ENCODE measurements at places on chromosomes 6 and 20.

GRCh38 chr6:15430186-15430585 lies 184.3 kb downstream of the JARID2 start:
- DNase-seq: no peak

GRCh38 chr6:18207438-18207837 lies 52.2 kb downstream of the KDM1B start:
- no peak for DNase-seq

DNA sequence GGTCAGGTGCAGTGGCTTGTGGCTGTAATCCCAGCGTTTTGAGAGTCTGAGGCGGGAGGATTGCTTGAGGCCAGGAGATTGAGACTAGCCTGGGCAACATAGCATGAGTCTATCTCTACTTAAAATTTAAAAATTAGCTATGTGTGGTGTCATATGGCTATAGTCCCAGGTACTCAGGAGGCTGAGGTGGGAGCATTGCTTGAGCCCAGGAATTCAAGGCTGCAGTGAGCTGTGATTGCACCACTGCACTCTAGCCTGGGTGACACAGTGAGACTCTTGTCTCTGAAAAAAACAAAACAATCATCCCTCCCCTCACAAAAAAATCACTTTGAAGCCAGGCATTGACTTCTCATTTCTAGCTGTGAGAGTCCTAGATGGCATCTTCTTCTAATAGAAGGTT lies 32.1 kb downstream of the AIG1 start:
- DNase-seq: no peak

- DNase-seq: no peak
Measured at GRCh38 chr20:34941226-34941625, 14.4 kb downstream of the GSS start.

DNA sequence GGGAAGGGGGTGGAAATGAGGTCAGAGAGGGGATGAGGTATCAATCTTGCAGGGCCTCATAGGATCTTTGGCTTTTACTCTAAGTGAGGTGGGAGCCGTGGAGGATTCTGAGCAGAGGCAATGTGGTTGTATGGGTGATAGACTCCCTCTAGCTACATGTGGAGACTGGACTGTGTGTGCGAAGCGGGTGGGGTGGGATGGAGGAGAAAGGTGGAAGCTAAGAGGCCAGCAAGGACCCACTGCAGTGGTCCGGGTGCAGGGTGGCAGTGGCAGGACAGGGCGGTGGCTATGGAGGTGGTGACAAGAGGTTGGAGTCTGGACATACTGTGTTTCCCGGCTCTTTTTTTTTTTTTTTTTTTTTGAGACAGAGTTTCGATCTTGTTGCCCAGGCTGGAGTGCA lies 62.4 kb upstream of the PTPN1 start:
- no peak for DNase-seq

- DNase-seq: no peak
Measured at GRCh38 chr6:141388666-141389065, 744.1 kb upstream of the GJE1 start.

DNA sequence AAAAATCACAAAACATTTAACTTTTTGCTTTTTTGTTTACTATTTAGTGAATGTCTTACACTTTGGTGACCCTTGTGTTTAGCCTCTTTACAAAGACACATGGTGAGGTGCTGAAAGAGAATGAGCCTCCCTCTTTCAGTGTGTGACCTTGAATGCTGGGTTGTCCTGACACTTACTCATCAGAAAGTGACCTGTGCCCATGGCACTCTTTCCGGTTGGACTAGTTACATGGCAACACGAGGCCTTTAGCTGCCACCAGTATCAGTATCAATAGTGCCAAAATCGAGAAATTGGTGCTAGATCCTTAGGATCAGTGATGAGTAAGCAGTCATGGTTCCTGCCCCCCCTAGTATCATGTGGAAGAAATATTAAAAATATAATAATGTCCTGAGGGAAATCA lies 1.7 kb upstream of the RPL7L1 start:
- no peak for DNase-seq

GRCh38 chr20:49768204-49769047 lies 44.2 kb upstream of the SLC9A8 start:
- DNase-seq: peak; percentile 75

GRCh38 chr20:52060794-52061714 lies 130.5 kb downstream of the ZFP64 start:
- DNase-seq: no peak

- no peak for DNase-seq
Measured at GRCh38 chr6:153942361-153942760, 96.7 kb upstream of the OPRM1 start.

DNA sequence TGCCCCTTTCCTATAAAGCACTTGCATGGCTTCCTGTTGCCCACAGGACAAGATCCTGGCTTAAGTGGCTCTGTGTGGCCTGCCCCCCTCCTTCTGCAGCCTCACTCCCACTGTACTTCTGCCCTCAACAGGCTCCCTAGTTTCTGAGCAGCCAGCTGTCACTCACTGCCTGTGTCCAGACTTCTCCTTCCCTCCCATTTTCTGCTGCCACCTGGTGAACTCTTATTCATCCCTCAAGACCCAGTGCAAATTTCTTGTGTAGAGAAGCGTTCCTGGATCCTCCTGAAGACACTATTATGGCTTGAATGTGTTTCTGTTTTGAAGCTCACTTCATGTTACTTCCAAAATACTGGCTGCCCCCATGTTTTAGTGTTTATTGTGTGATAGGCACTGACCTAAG lies 26.5 kb downstream of the SNPH start:
- DNase-seq: no peak

- no peak for DNase-seq
Measured at GRCh38 chr6:117928833-117929232, 21.8 kb downstream of the SLC35F1 start.

DNA sequence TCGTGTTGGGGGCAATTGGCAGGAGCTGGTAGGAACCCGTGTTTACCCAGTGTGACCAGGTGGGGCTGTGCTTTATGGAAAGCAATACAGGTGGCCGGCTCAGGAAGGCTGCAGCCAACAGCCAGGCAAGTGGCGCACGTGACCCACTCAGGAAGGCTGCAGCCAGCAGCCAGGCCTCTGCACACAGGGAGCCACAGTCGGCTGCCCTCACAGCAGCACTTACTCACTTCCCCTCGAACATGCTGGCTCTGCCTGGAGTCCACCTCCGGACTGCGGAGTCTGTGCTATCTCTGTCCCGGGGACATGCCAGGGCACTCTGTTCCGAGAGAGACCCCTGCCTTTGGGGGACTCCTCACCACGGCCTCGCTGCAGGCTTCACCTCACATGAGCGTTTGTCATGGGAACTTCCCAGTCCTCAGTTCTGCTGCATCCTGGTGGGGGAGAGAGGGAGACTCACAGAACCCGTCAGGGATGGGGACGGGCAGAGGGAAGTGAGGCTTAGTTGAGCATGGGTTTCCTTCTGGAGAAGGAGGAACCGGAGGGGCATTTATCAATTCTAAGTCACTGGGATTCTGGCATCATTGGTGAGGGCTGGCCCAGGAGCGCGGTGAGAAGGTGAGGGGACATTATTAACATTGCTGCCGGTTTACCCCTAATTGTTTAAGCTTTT lies 76.8 kb downstream of the TTLL2 start:
- no peak for DNase-seq

GRCh38 chr6:155687645-155688044 lies 232.0 kb upstream of the NOX3 start:
- no peak for DNase-seq

- no peak for DNase-seq
Measured at GRCh38 chr20:46631212-46631869, 19.9 kb downstream of the SLC13A3 start.

DNA sequence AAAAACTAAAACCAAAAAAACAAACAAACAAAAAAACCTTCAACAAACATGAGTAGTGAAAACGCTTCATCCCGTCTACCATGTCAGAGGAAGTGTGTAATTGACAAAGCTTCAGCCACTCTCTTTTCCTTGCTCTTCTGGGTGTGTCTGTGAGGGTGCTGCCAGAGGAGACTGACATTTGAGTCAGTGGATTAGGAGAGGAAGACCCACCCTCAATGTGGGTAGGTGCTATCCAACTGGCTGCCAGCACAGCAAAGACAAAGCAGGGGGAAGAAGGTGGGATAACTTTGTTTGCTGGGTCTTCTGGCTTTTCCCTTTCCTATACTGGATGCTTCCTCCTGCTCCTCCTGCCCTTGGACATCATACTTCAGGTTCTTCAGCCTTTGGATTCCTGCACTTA lies 145.6 kb downstream of the TASP1 start:
- DNase-seq: no peak

GRCh38 chr6:106694343-106694742 lies 65.0 kb downstream of the QRSL1 start:
- no peak for DNase-seq

DNA sequence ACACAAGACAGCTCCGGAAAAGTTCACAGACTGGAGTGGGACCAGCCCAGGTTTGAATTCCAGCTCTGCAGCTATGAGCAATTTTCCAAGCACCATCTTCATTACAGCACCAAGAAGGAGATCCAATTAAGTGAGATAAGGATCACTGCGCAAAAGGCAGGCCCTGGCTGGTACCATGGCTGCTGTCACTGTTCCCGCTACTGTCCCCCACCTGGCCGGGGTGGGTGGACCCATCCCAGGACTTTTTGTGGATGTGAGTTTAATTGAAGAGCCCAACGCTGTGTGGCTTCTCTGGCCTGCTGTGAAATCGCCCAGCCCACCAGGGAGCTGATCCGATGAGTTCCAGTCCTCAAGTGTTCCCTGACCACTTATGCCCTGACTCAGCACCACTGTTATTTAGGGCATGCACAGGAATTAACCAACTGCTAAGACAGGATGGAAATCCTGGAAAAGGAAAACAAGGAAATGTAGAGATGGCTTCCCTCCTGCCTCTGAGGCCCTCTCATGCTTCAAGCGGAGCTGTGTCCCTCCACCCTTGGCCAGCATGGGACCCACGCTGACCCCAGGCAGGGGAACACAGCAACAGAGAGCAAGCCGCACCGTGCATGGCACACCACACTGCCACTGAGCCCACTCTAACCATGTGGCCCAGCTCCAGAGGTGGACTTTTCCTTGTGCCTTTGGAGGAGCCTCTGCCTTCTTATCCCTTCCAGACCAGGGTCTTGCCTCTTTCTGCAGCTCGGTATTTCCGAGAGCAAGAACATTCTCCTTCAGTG lies 150.0 kb upstream of the CST7 start:
- DNase-seq: no peak

- DNase-seq: no peak
Measured at GRCh38 chr20:22863826-22864225, 171.3 kb upstream of the SSTR4 start.

GRCh38 chr6:162177746-162178145 lies 549.8 kb downstream of the PRKN start:
- no peak for DNase-seq

DNA sequence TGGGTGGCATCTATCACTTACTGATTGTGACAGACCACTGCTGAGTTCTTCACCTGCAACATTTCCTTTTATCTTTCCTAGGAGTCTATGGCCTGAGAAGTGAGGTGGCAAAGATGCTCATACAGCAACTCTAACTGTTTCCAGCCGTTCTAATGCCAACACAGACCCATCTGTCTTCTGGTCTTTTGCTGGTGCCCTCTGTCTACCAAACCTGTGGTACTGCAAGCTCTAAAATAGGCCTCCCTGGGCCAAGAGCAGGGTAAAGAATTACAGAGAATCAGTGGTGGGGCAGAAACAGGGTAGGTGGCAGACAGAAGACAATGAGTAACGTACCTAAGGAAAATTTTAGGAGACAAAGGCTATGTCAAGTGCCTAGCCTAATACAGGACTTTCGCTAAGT lies 611.0 kb upstream of the FLRT3 start:
- no peak for DNase-seq
